ENCODE measurements at places on chromosomes 7 and 10.

DNA sequence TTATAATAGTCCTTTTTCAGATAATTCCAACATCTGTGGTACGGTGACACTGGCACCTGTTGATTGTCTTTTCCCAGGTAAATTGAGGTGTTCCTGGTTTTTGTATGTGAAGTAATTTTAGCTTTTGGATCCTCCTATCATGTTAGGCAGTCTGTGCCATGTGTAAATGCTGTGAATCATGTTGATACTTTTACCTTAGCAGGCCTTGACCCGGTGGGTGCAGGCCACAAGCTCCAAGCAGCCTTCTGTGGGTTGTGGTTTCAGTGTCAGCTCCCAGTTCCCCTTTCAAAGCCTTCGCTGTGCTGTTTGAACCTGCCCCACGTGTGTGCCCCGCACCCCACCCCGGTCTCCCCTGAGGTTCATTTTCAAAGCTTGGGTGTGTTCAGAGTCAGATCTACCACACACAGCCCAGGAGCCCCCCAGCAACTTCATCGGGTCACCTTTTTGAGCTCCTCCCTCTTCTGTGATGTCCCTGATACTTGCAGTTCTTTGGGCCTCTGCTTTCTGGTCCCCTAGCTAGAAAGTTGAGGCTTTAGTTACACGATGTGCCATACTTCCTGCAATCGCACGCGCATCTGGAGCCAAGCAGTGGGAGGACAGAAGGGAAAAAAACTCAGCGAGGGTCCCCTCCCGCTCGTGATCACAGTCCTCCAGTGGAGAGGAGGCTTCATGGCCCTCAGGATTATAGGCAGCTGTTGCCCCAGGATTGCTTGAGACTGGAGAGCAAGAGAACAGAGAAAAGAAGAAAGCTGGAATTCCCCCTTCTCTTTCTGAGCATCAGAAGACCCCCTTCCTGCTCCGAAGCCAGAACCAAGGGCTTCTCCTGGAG lies 8.7 kb upstream of the BHLHA15 start:
- DNase-seq: peak; percentile 49

DNA sequence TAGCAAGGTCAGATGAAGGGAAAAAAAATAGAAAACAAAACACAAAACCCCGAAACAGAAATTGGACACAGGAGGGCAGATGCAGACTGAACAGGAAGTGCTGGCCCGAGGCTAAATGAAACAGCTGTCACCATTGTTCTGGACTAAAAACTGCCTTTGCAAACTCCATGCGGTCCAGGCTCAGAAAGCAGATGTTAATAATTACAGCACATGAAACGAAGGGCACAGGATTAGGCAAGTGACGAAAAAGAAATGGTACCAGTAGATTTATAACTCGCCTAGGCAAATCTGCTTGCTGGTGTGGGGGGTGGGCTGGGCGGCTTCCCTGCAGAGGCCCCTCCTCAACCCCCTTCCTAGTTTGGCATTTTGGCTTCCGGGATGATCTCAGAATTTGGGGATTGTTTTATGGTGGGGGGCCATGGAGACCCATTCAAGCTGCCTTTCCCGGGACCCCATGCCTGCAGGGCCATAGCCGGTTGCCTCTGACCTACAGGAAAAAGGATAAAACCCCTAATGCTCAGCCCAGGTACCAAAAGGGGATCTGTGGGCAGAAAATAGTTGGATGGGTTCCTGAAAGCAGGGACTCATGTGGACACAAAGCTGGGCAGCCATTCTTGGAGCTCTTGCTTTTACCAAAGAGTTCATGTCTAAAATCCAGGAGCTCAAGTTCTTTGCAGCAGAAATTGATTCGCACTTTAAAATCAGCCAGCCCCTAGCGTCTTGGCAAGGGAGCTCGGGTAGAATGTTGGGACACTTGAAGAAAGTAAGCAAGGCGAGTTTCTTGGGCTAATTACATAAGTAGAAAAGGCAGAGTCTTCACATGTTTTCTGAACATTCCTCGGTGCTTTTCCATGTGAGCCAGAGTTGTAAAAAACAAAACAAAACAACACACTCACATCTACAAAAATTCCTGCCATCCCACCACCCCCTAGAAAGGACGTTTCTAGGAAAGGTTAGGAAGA lies 39.0 kb upstream of the EMX2 start:
- no peak for DNase-seq

DNA sequence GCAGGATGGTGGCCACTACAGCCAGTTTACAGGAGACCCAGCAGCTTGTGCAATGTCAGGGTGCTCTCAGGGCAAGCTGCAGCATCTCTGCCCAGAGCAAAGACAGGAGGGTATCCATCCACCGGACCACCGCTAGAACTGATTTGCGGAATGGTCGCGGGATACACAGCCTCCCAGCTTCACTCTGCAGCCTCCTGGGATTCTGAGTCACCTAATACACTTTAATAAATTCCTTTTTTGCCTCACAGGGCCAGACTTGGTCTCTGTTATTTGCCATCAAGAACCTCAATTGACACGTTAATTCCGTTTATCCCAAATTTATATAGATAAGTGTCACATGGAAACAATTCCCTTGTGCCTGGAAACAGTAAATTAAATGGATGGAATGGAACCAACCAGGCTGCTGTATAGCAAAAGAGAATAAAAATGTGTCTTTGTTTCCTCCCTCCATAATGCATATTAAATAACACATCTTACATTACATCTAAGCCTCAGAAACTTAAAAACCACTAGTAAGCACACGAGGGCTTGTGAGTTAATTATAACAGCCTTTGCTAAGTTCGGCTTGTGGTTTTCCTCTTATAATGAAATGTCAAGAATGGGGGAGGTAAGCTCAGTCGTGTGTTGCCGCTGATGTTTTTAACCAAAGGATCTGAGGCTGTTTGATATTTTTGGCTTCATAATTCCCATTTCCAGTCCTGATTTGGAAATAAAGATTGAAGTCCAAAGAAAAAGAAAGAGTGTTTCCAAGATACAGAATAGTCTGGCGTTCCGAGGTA lies 52.1 kb downstream of the ADRB1 start:
- DNase-seq: no peak

GRCh38 chr7:100966542-100967291 lies 2.6 kb upstream of the MUC12 start:
- DNase-seq: no peak

GRCh38 chr10:61701706-61702105 lies 39.0 kb downstream of the CABCOCO1 start:
- DNase-seq: no peak

GRCh38 chr10:125116652-125117310 lies 43.6 kb downstream of the CTBP2 start:
- DNase-seq: no peak

DNA sequence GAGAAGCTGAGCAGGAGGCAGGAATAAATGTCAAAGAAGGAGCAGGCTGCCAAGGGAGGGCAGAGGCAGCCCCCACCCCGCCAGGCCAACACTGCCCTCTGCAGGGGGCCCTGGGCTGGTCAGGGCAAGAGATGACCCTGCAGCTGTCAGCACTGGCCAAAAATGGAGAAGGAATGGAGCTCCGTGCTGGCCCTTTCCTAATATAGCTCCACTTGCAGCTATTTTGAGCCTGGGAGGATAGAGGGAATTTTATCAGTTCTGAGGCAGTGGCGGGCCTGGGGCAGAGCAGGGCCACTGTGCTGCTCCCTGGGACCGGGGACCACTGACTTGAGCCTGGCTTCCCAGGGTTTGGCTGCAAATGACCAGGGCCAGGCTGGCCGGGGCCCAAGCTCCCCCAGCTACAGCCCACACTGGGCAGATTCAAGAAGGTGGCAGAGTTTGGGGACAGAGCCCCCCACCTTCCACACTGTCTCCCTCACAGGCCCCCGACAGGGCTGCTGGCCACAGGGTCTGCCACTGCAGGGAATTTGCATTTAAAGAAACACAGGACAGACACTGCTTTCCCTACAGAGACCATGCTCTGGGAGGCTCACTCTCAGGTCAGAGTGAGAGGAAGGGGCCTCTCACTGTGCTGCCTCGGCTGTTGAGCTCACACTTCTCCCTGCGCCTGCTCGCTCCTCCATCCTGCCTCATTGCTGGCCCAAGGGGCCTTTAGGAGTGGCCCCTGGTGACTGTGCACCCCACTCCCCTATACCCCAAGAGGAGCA lies 16.2 kb downstream of the LDB3 start:
- DNase-seq: no peak

GRCh38 chr10:87930934-87931835 lies 67.8 kb downstream of the PTEN start:
- no peak for DNase-seq

GRCh38 chr7:20783700-20784387 lies 2.8 kb downstream of the SP8 start:
- no peak for DNase-seq

- DNase-seq: no peak
These were observed 59.3 kb upstream of the VWC2 start for GRCh38 chr7:49714182-49714581.

GRCh38 chr10:119776536-119776935 lies 50.7 kb downstream of the INPP5F start:
- no peak for DNase-seq

GRCh38 chr10:121928528-121928884 lies 675 bp upstream of the ATE1 start:
- no peak for DNase-seq

DNA sequence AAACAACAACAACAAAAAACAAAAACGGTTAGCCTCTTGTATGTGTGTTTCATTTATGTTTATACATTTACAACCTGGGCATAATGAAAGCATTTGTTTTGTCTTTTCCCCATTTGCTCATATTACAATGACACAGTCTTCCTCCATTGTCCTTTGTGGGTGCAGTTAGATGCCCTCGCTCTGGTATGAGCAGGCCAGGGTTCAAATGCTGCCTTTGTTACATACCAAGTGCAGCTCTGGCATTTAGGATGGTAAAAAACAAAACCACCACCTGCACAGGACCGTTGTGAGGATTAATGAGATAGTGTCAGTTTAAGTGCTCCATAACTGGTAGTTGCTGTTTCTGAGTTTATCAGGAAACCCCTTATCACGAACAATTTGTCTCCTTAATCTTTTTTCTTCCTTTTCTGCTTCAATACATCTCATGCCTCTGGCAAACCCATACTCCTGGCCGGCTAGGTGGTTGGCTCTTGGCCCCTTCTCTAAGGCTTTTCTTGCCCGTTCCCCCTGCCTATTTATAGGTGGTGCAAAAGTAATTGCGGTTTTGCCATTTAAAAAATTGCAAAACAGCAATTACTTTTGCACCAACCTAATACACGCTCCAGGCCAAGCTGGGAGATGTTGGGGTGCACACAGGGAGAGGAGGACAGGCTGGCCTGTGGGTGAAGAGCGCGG lies 18.6 kb upstream of the TMEM225B start:
- no peak for DNase-seq

GRCh38 chr10:79249186-79250121 lies 97.8 kb upstream of the PPIF start:
- no peak for DNase-seq

DNA sequence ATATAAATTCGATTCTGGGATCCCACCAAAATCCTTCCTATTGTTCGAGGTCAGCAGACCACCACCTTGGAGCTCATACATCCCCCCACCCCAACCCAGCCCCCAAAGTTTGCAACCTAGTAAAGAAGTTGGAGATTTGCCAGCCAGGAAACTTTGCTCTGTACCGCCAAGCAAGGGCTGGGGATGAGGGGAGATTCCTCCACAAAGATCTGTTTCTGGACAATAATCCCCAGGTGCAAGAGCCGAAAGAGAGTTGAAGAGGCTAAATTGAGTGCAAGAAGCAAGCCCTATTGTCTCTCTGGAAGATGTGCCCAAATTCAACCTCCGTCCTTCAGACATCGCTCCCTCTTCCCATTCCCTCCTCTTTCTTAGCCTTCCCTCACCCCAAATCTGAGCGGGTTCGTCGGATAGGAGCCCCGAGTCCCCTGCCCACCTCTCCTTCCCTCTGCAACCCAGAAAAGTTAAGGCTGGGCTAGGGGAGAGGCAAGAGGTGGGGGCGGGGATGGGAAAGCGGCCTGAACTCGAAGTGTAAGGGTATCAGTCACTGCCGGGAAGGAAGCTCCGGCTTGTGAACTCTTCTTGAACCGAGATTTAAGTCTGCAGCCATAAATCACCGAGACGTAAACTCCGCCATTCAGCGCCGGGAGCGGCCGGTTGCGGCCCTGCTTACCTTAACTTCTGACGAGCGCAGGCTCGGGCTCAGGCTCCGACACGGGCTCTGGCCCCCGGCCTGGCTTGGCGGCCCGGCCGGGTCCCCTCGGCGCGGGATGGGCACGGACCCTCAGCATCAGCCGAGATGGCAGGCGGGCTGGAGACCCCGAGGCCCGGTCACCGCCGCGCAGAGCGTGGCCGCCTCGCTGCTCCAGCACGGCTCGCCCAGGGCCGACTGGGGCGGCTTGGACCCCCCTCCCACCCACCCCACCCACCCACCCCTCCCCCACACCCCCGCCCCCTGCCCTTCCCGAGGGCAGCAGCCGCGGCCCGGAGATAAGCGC lies 10.8 kb upstream of the HOXA2 start:
- no peak for DNase-seq

DNA sequence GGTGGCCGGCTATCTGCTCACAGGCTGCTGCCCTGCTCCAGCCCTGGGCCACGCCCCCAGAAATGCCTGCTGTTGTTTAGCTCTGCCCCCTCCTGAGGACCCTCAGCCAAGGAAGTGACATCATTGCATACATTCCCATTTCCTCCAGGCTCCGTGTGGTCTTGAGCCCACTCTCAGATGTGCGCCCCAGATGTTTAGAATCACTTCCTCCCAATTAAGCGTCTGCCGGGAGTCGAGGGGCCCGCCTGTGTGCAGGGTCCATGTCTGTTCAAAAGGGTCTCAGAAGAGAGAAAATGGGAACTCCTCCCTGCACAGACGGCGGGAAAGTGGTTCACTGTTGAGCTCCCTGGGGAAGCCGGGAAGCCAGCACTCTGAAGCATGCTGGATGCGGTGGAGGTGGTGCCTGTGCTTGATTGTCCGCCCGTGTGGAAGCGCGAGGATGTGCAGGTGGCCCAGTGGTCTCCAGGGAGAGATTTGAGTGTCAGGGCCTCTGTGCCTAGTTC lies 116.9 kb upstream of the PPIF start:
- no peak for DNase-seq

DNA sequence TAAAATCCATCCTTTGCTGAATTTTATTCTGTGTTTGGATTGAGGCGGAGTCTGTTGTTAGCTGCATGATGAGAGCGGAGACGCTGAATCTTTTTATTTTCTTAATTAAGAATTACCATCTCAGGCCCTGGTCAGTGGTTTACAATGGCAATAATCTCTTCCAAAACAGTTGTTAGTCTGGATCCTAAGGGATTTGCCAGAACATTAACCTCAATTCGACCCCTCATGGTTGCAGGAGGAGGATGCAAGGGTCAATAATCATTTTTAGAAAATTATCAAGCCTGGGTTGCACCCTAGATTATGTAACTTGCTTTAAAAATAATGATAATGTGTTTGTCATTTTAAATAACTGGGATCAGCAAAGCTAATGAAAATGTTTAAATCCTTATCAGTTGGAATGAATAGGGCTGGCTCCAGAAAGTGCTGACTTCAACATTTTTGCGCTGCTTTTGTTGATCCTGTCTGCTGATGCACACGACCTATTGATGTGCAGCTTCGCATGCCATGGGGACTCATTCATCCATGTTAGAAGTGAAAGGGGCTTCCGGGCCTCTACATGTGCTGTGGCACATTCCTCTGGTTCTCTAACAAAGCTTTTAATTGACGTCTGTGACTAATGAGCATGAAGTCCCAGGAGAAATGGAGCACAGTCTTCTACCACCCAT lies 80.7 kb upstream of the KIAA1217 start:
- no peak for DNase-seq

- DNase-seq: no peak
These were observed 939.8 kb downstream of the SORCS1 start for GRCh38 chr10:106224676-106225075.

Data from stimulated activated CD8-positive, alpha-beta memory T cell treated with anti-CD3 and anti-CD28 coated beads, Interleukin-15, amount 100 ng/mL, for 4 hours (primary cell).